ENCODE measurements at places on chromosomes 4 and X. TPM values are rescaled to one million over a fixed set of nuclear protein-coding genes. Genes with fewer than 3 reads are reported as not detected.
A peak's percentile ranks its signal among the peaks of the same experiment; 100 is the strongest.

DNA sequence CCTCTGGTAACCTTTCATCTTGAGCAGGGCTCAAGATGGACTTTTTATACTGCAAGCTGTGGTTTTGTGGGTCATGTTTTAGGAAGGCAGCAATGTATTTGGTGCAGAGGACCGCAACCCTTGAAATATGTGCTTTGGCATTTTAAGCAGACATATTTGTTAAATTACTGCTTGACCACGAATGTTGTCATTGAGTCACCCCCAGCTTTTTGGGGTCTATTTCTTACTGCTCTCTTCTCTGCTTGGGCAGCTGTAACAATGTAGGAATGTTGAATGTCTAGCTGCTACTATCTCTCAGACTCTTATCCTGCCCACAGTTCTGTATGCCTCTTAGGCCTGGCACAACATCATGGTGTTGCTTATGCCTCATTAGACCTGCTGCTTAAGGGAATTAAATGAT lies 6.0 kb downstream of the RBPJ start:
- no peaks in the 10 kb centered on the region for H3K27me3 ChIP-seq
- no peak overlapping the region for H3K4me3 ChIP-seq
- H3K36me3 ChIP-seq = no peaks in the 10 kb centered on the region
- peaks cover 15% of the 10 kb centered on the region for H3K4me1 ChIP-seq
- H3K27ac ChIP-seq = no peak overlapping the region
- DNase-seq = no peak

- no peak overlapping the region for H3K27ac ChIP-seq
- H3K27me3 ChIP-seq = peaks cover 4% of the 10 kb centered on the region
- H3K4me3 ChIP-seq = no peak overlapping the region
Observed at GRCh38 chrX:48752498-48752897, 9.0 kb upstream of the GLOD5 start.

DNA sequence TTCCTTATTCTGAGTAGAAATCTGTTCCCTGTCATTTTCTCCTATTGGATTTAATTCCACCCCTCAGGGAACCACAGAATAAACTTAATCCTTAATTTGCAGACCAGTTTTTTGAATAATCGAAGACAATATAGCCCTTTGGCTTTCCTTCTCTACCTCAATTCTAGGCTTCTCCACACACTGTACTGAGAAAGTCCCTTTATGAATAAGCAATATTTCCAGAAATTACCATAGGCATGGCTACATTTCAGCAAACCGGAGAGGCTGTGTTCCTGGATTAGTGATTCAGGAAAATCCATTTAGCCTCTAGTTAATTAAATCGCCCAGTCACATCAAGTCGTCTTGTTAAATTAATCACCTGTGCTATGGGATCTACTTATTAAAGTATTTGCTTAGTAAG lies 125.1 kb downstream of the ANAPC4 start:
- no peak for DNase-seq
- no peaks in the 10 kb centered on the region for H3K36me3 ChIP-seq
- H3K27ac ChIP-seq = no peak overlapping the region
- H3K4me3 ChIP-seq = no peak overlapping the region

DNA sequence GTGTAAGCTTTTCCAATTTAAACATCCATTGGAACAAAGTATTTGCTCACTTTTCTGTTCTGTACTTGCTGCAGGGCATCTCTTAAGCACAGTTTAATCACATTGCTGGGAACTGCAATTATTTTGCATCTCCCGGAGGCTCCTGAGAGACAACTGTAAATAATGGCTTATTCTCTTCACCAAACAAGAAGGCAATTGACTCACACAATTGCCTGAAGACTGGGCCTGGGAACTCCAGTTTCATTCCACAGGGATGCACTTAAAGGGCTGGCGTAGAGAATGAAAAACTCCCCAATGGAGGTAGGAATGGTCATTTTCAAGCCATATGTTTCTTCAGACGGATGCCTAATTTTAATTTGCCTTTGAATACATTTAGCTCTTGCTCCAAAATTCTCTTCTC lies 29.5 kb downstream of the TFDP3 start:
- DNase-seq = no peak
- H3K36me3 ChIP-seq = no peaks in the 10 kb centered on the region
- H3K27me3 ChIP-seq = no peaks in the 10 kb centered on the region

- no peaks in the 10 kb centered on the region for H3K4me1 ChIP-seq
- DNase-seq = no peak
- H3K4me3 ChIP-seq = peak overlapping the region; percentile 82
- H3K36me3 ChIP-seq = no peaks in the 10 kb centered on the region
- H3K27me3 ChIP-seq = no peaks in the 10 kb centered on the region
Observed at GRCh38 chrX:103254171-103254824, 657 bp downstream of the TCEAL8 start.

DNA sequence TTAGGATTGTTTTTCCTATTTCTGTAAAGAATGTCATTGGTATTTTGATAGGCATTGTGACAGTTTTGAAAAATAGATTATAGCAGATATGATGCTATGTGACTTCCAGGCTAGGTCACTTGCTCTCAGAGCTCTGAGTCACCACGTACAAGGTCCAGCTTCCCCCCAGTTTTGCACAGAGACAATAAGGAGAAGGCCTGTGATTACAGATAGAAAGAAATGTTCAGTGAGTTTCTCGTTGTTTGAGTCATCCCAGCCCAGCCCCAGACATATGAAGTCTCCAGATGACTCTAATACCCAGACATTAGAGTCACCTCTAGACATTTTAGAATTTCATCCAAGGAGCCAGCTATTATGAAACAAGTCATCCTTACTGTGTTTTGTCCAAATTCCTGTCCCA lies 57.2 kb downstream of the MFAP3L start:
- H3K27ac ChIP-seq = no peak overlapping the region
- H3K36me3 ChIP-seq = no peaks in the 10 kb centered on the region
- no peaks in the 10 kb centered on the region for H3K4me1 ChIP-seq
- DNase-seq = no peak
- no peak overlapping the region for H3K4me3 ChIP-seq
- H3K27me3 ChIP-seq = no peaks in the 10 kb centered on the region

DNA sequence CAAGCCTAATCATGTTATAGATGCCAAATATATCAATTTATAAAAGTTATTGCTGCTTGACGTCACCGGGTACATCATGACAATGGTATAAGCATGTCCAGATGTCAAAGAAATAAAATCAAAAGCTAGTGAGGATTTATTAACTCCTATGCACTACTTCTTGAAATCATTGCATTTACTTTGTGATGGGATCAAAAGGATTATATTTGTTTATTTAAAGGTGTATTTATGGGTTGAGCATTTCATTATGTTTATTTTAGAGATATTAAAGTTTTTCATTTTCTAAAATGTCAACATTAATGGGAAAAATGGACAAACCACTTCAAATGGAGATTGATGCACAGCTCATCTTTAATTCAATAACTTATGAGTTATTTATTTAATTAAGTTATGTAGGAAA lies 277.8 kb downstream of the EPHA5 start:
- no peaks in the 10 kb centered on the region for H3K36me3 ChIP-seq
- no peak overlapping the region for H3K4me3 ChIP-seq
- no peak for DNase-seq
- no peaks in the 10 kb centered on the region for H3K27me3 ChIP-seq

DNA sequence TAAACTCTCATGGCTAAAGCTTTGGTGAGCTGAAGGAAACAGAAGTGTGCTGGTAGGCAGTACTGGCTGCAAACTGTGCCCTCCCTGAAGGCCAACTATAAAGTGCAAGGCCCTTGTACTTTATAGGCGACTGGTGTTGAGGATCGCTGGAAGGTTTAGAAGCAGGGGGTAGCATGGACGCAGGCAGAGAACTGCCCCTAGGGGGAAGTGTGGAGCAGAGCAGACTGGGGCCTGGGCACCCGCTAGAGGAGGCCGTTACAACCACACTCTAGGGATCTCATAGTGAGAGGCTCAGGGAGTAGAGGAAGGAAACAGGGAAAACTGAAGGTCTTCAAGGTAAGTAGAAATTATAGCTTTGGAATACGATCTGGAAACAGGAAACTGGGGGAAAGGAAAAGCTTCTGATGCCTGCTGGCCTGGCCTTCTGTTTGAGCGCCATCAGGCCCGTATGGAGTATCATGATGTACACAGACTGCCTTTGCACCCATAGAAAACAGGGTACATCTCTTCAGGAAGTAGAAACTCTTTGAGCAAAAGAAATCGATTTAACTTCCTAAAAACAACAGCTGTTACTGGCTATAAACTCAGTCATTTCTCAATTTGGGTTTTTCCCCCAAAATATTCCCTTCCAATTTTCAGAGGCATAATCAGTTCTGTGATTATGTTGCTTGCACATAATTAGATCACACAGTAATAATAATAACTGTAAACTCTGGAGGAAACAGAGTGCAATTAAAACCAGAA lies 23.9 kb upstream of the TMSB4X start:
- peaks cover 62% of the 10 kb centered on the region for H3K4me1 ChIP-seq
- no peaks in the 10 kb centered on the region for H3K27me3 ChIP-seq
- no peaks in the 10 kb centered on the region for H3K36me3 ChIP-seq
- H3K4me3 ChIP-seq = peak overlapping the region; percentile 50
- DNase-seq = peak; percentile 66
- peak overlapping the region; percentile 94 for H3K27ac ChIP-seq

- H3K36me3 ChIP-seq = no peaks in the 10 kb centered on the region
- H3K27me3 ChIP-seq = no peaks in the 10 kb centered on the region
- H3K4me1 ChIP-seq = peaks cover 13% of the 10 kb centered on the region
- DNase-seq = peak; percentile 41
Observed at GRCh38 chr4:40908702-40909362, 159.1 kb downstream of the NSUN7 start.

GRCh38 chr4:3375688-3376087 lies 66.1 kb upstream of the HGFAC start:
- no peak overlapping the region for H3K4me3 ChIP-seq
- DNase-seq = no peak
- H3K27me3 ChIP-seq = no peaks in the 10 kb centered on the region
- H3K4me1 ChIP-seq = peaks cover 5% of the 10 kb centered on the region
- H3K27ac ChIP-seq = no peak overlapping the region
- H3K36me3 ChIP-seq = no peaks in the 10 kb centered on the region

GRCh38 chr4:121185960-121186359 lies 21.8 kb upstream of the TNIP3 start:
- no peaks in the 10 kb centered on the region for H3K27me3 ChIP-seq
- peaks cover 57% of the 10 kb centered on the region for H3K4me1 ChIP-seq
- no peak overlapping the region for H3K4me3 ChIP-seq
- H3K27ac ChIP-seq = no peak overlapping the region
- DNase-seq = no peak
- no peaks in the 10 kb centered on the region for H3K36me3 ChIP-seq

DNA sequence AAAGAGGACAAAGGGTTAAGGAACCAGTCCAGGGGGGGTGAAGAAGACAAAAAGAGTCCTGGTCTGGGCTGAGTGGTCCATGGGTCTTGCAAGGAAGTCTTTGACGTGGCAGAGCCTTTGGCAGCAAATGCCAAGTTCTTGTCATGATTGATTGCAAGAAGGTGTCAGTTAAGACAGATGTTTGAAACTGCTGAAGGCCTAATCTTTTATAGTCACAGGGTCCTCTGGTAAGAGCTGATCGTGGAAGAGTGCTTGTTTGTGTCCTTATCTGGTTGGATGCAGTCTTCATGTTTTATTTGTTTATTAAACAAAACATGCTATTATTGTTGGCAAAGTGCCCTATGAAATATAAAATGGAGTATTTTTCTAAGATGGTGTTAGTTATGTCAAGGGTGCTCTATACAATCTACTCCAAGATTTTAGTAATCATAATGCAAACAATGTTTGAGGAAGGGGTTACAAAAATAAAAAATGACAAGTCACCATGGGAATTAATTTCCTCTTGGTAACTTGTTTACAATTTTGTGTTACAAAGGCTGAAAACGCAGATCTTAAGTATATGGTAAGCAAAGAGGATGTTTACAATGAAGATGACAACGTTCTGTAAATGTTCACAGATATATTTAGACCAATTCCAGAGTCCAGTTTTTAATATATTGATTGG lies 85.9 kb downstream of the MAGED4 start:
- H3K27ac ChIP-seq = no peak overlapping the region
- H3K36me3 ChIP-seq = no peaks in the 10 kb centered on the region
- no peak for DNase-seq
- no peak overlapping the region for H3K4me3 ChIP-seq
- H3K27me3 ChIP-seq = no peaks in the 10 kb centered on the region
- no peaks in the 10 kb centered on the region for H3K4me1 ChIP-seq

DNA sequence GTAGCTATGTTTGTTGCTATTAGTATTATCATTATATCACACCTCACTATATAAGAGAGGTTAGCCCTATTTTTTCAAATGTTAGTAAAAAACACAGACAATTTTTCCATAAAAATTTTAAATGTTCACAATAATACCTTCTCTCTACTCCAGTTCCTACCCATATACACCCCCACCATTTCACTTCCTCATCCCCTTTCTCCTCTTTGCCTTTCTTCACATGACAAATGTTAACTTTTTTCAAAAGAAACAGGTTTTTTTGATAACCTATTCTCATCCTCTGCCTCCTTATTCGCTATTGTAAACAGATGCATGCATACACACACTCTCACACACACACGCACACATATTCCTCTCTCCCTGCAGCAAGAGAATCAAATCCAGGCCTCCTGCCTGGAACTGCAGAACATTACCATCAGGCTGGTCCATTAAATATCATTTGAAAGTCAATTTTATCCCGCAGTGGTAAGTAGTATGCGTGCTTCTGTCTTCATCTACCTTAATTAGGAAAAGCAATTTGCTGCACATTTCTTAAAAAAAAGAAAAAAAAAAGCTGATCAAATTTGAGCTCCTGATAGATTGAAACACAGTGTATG lies 55.5 kb downstream of the MID1IP1 start:
- H3K36me3 ChIP-seq = no peaks in the 10 kb centered on the region
- no peaks in the 10 kb centered on the region for H3K4me1 ChIP-seq
- no peak for DNase-seq

GRCh38 chr4:70632028-70632427 lies 3.5 kb downstream of the ENAM start:
- H3K36me3 ChIP-seq = no peaks in the 10 kb centered on the region
- H3K27ac ChIP-seq = no peak overlapping the region
- no peaks in the 10 kb centered on the region for H3K4me1 ChIP-seq
- H3K27me3 ChIP-seq = no peaks in the 10 kb centered on the region

- no peaks in the 10 kb centered on the region for H3K4me1 ChIP-seq
- no peaks in the 10 kb centered on the region for H3K36me3 ChIP-seq
- H3K27ac ChIP-seq = no peak overlapping the region
- no peaks in the 10 kb centered on the region for H3K27me3 ChIP-seq
Observed at GRCh38 chrX:2320580-2321327, 180.0 kb downstream of the DHRSX start.

DNA sequence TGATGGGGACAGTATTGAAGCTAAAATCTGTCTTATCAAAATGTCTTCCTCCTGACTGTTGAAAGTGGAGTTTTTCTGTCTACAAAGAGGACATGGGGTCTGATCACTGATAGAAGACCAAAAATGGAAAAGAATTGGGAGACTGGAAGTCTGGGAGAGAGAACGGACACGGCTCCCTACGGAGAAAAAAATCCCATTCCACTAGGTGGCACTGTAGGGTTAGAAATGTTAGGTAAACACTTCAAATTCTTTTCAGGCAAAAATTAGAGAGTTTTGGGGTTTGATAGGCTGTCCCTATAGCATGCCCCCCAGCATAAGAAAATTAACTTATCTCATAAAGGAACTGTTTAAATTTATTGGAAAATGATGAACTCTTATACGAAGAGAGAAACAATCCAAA lies 200.5 kb downstream of the FAM133A start:
- H3K4me1 ChIP-seq = no peaks in the 10 kb centered on the region
- no peak overlapping the region for H3K27ac ChIP-seq
- H3K36me3 ChIP-seq = no peaks in the 10 kb centered on the region
- no peaks in the 10 kb centered on the region for H3K27me3 ChIP-seq
- no peak overlapping the region for H3K4me3 ChIP-seq
- no peak for DNase-seq

The GPR173 gene
- total RNA-seq = 0.16 TPM

The RTL9 gene
- not detected for total RNA-seq

The RBMXL3 gene
- total RNA-seq = not detected

The TLR10 gene
- total RNA-seq = 2.1 TPM

The FGFBP1 gene
- not detected for total RNA-seq

The MAOB gene
- 0.13 TPM for total RNA-seq

The GIMD1 gene
- not detected for total RNA-seq

The MAGEC3 gene
- not detected for total RNA-seq

The ATP6AP2 gene
- 74.1 TPM for total RNA-seq

Measured in T-cell (primary cell).